Stimulated activated CD4-positive, alpha-beta T cell treated with anti-CD3 and anti-CD28 coated beads, Interleukin-2, amount 100 ng/mL, for 48 hours (primary cell): ENCODE measurements at places on chromosomes 16 and 17.

GRCh38 chr17:62689441-62690167 is 62.1 kb downstream of the MRC2 start:
- DNase-seq: no peak

GRCh38 chr16:17277981-17278381 is 192.8 kb downstream of the XYLT1 start:
- no peak for DNase-seq

DNA sequence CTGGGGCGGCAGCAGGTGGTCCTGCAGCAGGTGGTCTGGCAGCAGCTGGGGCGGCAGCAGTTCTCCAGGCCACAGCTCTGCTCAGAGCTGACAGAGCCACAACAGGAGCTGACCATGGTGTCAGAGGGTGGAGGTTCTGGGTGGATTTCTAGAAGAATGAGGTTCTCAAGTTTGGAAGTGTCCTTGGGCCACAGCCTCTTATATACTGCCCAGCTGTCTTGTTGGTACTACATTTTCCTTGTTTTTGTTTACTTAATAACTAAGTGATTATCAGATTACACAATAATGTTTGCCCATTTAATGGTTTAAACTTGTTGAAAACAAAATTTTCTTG is at the start of gene KRTAP4-5:
Gene KRTAP4-5, minus strand, starts transcription at position 174 of the 334 bp plus-strand sequence. Its CDS starts 58 bp downstream, at position 116.
- DNase-seq: no peak

DNA sequence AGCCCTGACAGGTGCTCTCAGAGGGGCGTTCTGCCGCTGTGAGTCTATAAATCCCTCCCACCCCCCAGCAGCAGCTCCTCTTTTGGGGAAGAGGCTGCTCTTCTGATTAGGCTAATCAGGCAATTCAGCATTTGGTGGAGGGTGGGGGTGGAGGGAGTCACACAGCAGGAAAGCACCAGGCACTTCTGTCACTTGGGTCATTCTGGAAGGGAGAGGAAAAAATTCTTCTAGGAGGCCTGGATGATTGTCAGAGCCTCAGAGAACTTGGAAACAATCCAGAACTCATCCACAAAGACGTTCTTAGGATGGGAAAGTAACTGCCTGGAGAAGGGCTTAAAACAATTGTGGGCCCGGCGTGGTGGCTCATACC is 7.3 kb upstream of the SSTR2 start:
- DNase-seq: no peak

DNA sequence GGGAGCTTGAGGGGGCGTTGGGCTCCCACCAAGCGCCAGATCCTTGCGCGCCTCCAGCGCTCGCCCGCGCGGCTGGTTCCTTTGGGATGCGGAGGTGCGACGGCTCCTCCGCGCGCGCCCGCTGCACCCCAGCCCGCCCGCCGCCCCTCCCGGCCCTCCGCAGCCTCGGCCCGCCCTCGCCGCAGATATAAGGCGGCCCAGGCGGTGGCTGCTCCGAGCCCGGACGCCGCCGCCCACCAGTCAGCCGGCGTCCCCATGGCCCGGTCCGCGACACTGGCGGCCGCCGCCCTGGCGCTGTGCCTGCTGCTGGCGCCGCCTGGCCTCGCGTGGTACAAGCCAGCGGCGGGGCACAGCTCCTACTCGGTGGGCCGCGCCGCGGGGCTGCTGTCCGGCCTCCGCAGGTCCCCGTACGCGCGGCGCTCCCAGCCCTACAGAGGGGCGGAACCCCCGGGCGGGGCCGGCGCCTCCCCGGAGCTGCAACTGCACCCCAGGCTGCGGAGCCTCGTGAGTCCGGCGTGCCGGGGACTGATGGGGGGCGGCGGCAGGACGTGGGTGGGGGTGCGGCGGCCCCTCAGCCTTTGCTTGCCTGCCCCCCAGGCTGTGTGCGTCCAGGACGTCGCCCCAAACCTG is at the start of gene NPB:
Gene NPB, plus strand, starts transcription at position 216 of the 630 bp plus-strand sequence. Its CDS starts 40 bp downstream, at position 256.
- no peak for DNase-seq

GRCh38 chr17:4634976-4635375 is 6.5 kb downstream of the ALOX15 start:
- no peak for DNase-seq
